ENCODE measurements at places on chromosomes 1 and 21.

DNA sequence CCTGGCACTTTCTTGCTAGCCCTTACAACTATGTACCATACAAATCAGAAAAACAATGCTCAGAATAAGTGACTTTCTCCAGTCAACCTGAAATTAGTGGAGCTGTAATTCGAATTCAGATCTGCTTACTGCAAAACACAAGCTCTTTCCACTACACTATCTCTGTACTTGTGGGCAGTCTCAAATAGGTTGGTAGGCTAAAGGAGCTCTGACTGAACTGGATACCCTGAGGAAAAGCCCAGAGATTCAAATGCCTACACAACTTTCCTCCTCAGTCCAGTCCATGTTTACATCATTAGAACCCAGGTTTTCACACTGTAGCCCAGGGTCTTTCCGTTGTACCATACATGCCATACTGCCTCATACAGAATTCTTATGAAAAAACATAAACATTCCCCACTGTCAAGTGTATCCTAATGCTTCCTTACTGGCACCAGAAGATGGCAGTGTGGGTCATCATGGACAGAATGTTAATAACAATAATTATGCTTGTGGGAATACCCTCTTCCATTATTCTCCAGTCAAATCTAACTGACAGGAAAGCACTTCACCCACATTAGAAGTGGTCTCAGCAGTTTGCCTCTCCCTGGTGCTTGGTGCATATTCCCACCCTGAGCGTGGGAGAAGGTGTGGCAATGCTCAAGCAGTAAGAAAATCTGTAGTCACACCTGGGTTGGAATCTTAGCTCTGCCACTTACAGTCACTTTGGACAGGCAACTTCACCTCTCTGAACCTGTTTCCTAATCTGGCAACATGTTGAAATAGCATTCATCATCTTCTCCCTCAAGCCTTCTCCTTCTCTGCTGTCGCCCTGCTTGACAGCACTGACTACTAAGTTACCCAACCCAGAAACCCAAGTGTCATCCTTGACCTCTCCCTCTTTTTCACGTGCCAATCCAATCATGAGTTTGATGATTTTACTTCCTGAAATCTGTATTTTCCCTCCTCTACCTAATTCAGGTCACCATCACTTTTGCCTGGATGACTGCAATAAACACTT, 14.4 kb upstream of the ZFYVE9 start:
- peak; percentile 68 for DNase-seq

GRCh38 chr1:93808871-93809270, 70.1 kb downstream of the DNTTIP2 start:
- DNase-seq = no peak

GRCh38 chr1:10755970-10756521, 40.4 kb downstream of the CASZ1 start:
- peak; percentile 75 for DNase-seq

- DNase-seq = no peak
Observed at GRCh38 chr1:209172286-209172685, 411.2 kb upstream of the CAMK1G start.

- DNase-seq = peak; percentile 57
Observed at GRCh38 chr1:51341876-51342496, 11.6 kb upstream of the TTC39A start.

DNA sequence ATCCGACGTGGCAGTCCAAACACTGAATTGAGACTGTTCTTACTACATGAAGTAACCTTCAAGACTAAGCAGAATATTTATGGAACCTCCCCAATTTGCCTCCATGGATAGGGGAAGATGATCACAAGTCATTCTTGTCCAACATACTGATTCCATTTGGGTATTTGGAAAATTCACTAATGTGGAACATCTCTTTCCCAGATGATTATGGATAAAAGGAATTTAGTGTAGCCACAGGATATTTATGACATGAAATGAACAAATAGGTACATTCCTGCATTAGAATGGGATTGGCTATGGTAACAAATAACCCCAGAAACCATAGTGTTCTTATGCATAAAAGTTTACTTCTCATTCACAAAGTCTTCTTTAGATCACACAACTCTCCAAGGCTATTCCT, 40.2 kb upstream of the SGIP1 start:
- no peak for DNase-seq

DNA sequence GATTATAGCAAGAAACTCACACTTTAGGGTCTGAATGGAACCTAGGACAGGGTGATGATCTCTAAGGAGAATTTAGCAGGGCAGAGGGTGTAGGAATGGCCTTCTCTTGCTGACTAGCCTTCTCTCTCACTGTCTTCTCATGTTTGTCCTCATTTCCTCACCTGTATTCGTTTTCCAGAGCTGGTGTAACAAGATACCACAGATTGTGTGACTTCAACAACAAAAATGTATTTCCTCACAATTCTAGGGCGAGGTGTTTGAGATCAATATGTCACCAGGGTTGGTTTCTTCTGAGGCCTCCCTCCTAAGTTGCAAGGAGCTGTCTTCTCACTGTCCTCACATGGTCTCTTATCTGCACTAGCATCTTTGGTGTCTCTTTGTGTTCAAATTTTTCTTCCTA, 177.9 kb upstream of the C1orf87 start:
- DNase-seq = no peak

GRCh38 chr21:22020221-22020620, 1022.0 kb downstream of the NCAM2 start:
- DNase-seq = no peak

DNA sequence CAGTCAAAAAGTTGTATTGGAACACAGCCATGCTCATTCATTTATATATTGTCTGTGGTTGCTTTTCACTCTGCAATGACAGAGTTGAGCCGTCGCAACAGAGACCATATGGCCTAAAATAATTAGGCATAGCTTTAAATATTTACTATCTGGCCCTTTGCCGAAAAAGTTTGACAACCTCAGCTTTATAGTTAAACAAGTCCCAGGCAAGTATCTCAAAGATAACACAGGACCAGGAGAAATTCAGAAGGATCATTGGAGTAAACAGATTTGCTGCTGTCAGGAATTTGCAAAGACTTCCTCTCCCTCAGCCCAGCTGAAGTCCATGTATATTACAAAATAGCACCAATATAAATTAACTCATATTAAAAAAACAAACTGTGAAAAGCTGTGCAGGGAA, 34.4 kb downstream of the NID1 start:
- no peak for DNase-seq

- DNase-seq = no peak
Observed at GRCh38 chr1:36523850-36524249, 41.1 kb upstream of the CSF3R start.

- DNase-seq = no peak
Observed at GRCh38 chr1:190154744-190155143, 322.9 kb downstream of the BRINP3 start.

DNA sequence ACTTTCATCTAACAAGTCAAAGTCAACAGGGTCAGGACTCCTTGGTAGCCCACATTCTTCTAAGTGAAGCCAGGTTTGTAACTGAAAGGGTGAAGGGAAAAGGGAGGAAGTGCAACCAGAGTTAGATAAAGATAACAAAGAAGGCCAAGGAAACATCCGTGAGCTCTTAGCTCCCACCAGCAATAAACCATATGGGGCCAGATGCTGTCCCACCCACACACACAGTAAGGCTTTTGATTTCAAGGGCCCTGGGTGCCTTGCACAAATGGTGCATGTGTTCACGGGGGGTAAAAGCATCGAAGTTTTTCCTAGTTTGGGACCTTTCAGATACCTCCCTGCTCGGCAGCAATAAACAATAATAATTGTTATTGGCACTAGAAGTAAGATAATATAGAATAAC, 5.1 kb upstream of the TIAM1 start:
- no peak for DNase-seq

GRCh38 chr1:32066489-32066873, 6.3 kb upstream of the TMEM39B start:
- peak; percentile 96 for DNase-seq

GRCh38 chr21:29920938-29921337, 18.9 kb downstream of the GRIK1 start:
- no peak for DNase-seq

GRCh38 chr21:34536311-34536710, 24.3 kb upstream of the KCNE1 start:
- no peak for DNase-seq

DNA sequence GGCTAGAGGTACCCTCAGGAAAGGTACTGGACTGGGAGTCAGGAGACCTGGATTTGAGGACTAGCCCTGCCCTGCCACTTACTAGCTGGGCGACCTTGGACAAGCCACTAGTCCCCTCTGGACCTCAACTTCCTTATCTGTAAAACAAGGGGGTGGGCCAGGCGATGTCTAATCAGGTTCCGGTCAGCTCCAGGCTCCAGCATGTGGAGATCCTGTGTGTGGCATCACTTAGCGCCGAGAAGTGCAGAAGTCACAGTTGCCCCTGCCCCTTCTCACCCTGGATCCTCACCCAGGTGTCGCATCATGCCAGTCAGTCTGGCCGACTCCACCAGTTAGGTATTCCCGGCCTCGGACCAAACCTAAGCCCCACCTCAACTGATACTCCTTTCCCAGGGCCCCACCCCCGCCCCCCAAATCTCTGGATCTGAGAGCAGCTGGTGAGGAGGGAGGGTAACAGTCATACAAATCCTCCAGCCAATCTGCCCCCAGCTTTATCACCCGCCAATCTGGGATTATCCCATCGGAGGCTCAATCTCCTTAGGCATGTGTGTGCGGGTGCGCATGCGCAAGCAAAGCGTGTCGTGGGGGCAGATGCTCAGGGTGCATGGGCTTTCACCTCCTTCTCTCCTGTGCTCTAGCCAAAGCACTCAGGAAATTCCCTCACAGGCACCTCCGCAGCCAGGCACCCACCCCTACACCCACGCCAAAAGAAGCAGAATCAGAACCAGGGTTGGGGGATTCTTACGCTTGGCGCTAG, 5.4 kb downstream of the CELF3 start:
- no peak for DNase-seq

Data from NB4 (cell line).